Cerebellum (tissue), 4 donors: ENCODE measurements at places on chromosomes 7 and 10.

- DNase-seq: no peak
Measured at GRCh38 chr7:155312633-155313032, 15.0 kb downstream of the INSIG1 start.

DNA sequence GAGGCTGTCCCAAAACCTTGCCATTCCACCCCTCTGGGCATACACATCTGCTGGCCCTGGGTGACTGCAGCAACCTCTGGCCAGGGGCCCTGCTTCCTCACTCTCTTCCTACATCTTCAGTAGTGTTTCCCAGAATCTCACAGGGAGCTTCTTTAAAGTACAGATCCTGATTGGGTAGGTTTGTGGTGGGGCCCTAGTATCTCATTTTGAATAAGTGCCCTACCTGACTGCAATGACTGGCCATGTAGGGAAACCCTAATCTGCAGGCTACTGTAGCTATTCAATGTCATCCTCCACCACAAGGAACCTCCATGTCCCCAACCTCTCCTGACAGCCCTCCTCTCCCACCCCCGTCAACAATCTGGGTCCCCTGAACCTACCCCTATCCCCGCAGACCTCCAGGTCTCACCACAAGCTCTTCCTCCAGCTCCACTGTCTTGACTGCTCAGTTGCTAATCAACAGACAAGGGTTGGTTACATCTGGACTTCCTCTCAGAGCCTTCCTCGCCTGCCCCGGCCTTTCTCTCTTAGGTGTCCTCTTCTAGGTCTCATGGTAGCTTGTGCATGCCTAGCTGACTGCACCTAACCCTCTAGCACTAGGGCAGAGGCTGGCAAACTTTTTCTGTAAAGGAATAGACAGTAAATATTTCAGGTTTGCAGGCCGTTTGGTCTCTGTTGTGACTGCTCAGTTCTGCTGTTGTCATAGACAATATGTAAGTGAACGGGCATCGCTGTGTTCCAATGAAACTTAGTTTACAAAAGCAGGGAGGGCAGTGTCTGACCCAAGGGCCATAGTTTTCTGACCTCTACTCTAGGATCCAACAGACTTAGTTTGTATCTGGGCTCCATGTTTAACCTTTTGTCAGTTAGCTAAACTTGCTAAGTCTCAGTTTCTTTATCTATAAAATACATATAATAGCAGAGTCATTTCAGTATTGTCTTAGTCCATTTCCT is 121.1 kb downstream of the AOAH start:
- DNase-seq: no peak

GRCh38 chr7:74218343-74218698 is 8.5 kb downstream of the LAT2 start:
- no peak for DNase-seq

DNA sequence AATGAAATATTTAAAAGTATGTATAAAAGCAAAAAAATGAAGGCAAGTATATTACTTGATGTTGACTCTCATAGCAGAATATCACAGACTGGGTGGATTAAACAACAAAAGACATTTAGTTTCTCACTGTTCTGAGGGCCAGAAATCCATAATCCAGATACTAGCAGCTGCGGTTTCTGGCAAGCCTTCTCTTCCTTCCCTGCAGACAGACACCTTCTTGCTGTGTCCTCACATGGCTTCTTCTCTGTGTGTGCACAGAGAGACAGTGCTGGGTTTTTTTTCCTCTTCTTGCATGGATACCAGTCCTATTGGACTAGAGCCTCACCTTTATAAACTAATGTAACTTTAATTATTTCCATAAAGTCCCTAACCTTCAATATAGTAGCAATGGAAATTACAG is 127.9 kb upstream of the AKR1E2 start:
- DNase-seq: no peak

GRCh38 chr10:103854686-103855391 is 537 bp downstream of the SH3PXD2A start:
- DNase-seq: peak; percentile 61

DNA sequence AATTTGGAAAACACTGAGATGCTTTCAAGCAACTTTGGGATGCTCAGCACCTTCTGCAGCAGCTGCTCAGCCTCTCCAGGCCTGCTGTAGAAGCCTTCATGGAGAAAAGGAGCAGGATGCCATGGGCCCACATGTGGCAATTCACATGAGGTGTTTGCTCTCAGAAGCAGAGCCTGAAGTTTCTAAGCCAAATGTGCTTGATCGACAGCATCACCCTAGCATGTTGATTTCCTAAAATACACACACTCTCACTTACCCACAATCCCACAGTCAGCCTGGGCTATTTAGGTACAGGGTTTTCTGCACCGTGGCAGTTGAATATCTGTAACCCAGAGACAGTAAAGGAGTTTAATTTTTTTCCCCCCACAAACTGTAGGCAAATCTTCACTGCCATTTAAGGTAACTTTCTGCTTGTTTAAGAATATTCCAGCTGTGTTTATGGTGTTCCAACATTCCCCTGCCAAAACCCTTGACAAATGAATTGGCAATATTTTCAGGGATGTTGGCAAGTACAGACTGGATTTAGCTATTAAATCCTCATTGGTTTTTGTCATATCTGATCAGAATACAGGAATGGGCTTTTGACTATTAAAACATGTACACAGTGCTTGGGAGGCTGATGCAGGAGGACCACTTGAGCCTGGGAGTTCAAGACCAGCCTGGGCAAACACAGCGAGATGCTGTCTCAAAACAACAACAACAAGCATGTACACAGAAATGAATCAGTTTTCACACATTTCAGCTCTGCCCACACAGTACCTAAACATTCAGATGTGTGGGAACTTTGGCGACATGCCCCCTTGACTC is 244.2 kb downstream of the CELF2 start:
- no peak for DNase-seq

- DNase-seq: no peak
Measured at GRCh38 chr10:102429468-102429867, 2.9 kb downstream of the CUEDC2 start.

DNA sequence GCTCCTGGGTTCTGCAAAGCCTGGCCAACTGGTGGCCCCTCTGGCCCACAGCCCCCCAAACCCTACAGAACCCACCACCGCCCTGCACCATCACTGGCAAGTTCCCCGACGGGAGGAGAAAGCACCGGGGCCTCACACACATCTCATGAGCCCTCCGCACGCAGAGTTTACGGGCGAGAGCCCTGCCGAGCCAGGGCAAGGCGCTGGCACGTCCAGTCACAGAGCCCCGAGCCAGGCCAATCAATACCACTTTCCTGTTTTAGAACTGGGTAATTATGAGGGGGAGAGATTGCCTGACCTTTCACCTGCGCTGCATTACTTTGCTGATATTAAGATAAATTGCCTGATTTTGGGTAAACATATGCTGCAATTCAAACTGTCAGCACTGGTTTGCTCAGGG is 113.3 kb downstream of the EBF3 start:
- no peak for DNase-seq

DNA sequence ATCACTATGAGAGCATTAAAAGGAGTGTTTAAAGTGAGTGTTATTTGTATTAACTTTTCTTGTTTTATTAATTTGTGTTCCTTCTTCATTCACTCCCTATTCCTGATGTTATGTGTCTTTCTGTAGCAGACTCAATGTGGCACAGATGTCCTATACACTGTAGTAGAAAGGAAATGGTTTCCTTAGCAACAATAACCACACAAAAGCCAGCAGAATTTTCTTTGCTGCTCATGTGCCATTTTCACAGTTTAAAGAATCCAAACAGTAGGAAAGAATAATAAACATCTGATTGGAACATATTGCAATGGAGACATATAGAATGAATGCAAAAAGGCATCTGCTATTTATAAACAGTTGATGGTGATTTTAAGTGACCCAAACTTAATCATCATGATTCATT is 763.6 kb downstream of the PHTF2 start:
- DNase-seq: no peak

GRCh38 chr10:110629680-110630191 is 14.4 kb upstream of the RBM20 start:
- no peak for DNase-seq

DNA sequence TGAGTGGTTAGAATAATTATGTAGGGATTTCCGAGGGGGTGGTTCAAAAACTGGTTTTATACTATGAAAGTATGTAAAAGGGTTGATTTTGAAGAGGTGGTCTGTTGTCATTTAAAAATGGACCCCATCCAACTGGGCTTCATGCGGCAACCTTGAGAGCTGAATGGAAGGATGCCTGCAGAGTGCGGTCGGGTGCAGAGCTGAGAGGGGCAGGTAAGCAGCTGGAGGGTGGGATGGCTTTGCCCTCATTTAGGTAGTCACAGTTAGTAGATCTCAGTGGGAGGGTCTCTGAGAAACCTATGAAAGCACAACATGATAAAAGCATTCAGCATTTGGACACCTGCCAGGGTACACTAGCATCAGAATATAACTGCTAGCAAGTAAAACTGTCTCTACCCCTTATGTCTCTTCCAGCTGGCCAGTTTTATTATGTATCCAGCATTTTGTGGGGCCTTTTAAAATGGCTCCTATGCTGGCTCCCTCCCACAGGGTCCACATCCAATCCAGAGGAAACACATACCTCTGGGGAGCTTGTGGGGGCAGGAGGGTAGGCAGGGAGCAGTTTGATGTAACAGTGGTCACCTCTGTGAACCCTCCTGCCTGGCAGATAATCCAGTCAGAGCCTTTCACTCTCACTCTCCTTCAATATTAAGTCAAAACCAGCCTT is 75.9 kb upstream of the MAGI2 start:
- DNase-seq: no peak

DNA sequence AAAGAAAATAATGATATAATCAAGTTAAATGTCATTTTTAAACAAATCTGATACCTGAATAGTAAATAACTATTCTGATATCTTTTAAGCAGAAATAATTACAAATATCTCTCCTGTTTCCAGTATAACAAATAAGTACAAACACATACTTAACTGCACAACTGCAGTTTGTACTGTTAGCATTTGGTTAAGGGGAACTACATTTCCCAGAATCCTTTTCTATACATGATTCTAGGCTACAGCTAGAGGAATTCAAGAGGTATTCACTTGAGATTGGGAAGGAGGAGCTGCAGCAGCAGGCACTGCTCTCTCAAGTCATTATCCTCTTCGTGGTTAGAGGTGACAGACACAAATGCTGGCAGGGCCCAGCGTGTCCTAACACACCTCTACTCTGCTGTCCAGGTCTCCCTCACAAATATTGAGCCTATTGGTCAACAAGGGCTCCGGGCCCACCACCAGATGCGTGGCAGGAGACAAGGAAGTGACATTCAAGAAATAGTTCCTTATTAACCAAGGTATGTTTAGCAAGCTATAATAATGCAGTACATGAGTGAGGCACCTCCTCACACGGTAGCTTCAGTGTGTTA is 255.1 kb upstream of the MKLN1 start:
- no peak for DNase-seq
